ENCODE measurements at places on chromosomes 3 and 15. TPM values are rescaled to one million over a fixed set of nuclear protein-coding genes. Genes with fewer than 3 reads are reported as not detected.

Gene TNFSF10
- total RNA-seq: 46.3 TPM

Gene LIPH
- not detected for total RNA-seq

Gene CDHR4
- not detected for total RNA-seq

Gene CACNA2D3
- total RNA-seq: not detected

Gene SKOR1
- total RNA-seq: under 0.01 TPM

Gene CLDN16
- 0.06 TPM for total RNA-seq

Gene GOLGA6A
- total RNA-seq: not detected

Gene KCNMB2
- total RNA-seq: not detected

Gene ONECUT1
- total RNA-seq: not detected

Gene ARRDC4
- total RNA-seq: 0.81 TPM

Gene C3orf20
- not detected for total RNA-seq

Gene SEMA6D
- total RNA-seq: 4.0 TPM

Gene ZBTB20
- total RNA-seq: 10.7 TPM

Gene SCG3
- 0.25 TPM for total RNA-seq

Gene SPESP1
- 2.8 TPM for total RNA-seq

Gene LEKR1
- total RNA-seq: 0.49 TPM

Gene MED12L
- under 0.01 TPM for total RNA-seq

Gene EXD1
- total RNA-seq: not detected

Measured in bladder microvascular endothelial cell (primary cell).